ENCODE measurements at places on chromosomes 3 and 15.

GRCh38 chr15:92102395-92102755 is 248.9 kb downstream of the SLCO3A1 start:
- DNase-seq, result no peak

- no peak for DNase-seq
Observed at GRCh38 chr3:11226042-11226370, 46.2 kb upstream of the ATG7 start.

GRCh38 chr15:78968539-78969271 is 23.9 kb upstream of the CTSH start:
- DNase-seq, result no peak

DNA sequence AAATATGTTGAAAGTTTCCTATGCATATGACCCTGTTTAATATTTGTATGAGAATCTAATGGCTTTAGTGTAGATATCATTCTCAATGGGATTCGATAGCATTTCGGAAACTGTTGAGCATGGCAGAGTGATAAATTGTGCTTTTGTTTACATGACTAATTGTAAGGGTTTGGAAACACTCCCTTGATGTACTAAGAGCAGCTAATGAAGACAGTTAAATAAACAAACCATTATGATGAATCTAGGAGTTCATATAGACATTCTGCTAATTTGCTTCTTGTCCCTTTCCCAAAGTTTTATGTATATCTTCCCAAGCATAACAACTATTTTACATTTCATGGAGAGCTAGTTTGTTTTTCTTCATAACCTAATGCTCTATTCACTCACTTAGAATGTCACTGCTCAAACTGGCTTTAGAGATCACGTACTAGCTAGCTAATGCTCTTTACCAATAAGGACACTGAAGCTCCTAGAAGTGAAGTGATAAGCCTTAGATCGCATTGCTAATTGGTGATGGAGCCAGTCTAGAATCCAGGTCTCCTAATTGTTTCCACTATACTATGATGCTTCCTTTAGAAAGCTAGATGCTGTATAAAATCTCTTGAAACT is 140.8 kb downstream of the TP63 start:
- no peak for DNase-seq

DNA sequence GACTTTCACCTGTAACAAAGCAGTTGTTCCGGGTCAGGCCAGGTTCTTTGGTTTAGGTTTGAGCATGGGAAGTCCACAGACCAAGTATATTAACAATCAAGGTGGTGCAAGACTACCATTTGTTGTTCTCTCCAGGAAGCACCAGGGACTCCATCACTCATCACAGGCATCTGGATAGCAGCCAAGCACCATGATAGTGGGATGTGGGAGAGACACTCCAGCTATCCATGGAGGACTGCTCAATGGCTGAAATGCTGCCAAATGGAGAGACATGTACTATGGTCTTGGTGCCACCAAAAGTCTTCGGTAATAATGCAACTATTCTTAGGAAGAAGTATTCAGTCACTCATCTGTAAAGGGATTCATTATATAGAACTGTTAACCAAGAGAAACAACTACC is 143.0 kb downstream of the TNIK start:
- DNase-seq, result no peak

- no peak for DNase-seq
Observed at GRCh38 chr3:137514853-137515252, 249.3 kb upstream of the SOX14 start.

- peak; percentile 62 for DNase-seq
Observed at GRCh38 chr15:68389936-68390817, 41.8 kb downstream of the ITGA11 start.

DNA sequence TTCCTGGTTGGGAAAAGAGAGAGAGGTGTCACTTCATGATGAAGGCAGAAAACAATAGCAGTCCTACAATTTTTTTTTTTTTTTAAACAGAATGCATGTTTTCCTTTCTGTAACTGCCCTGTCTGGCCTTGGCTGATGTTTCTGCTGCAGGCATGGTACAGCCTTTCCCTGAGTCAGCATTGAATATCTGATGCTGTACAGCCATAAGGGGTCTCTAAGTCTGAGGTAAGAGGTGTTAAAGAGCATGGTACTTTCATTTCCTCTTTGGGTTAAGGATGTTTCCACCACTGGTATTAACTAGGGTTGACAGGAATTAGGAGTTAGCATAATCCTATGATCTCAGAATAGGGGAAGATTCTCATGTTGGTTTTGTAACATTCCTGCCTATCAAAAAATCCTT is 147.4 kb downstream of the CHST2 start:
- DNase-seq, result peak; percentile 17

- peak; percentile 58 for DNase-seq
Observed at GRCh38 chr15:68365140-68365745, 66.7 kb downstream of the ITGA11 start.

GRCh38 chr15:89937365-89938350 is 24.9 kb upstream of the ARPIN start:
- no peak for DNase-seq

GRCh38 chr3:183185696-183186095 is 23.2 kb upstream of the LAMP3 start:
- DNase-seq, result peak; percentile 11

GRCh38 chr3:128323206-128324081 is 143.2 kb downstream of the DNAJB8 start:
- DNase-seq, result no peak

DNA sequence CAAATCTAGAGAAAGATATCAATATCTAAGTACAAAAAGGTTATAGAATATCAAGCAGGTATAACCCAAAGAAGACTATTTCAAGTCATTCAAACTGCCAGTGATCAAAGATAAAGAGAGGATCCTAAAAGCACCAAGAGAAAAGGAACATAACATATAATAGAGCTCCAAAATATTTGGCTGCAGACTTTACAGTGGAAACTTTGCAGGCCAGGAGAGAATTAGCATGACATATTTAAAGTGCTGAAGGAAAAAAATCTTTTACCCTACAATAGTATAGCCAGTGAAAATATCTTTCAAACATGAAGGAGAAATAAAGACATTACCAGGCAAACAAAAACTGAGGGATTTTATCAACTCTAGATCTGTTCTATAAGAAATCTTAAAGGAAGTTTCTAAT is 254.3 kb upstream of the ARHGEF26 start:
- no peak for DNase-seq

DNA sequence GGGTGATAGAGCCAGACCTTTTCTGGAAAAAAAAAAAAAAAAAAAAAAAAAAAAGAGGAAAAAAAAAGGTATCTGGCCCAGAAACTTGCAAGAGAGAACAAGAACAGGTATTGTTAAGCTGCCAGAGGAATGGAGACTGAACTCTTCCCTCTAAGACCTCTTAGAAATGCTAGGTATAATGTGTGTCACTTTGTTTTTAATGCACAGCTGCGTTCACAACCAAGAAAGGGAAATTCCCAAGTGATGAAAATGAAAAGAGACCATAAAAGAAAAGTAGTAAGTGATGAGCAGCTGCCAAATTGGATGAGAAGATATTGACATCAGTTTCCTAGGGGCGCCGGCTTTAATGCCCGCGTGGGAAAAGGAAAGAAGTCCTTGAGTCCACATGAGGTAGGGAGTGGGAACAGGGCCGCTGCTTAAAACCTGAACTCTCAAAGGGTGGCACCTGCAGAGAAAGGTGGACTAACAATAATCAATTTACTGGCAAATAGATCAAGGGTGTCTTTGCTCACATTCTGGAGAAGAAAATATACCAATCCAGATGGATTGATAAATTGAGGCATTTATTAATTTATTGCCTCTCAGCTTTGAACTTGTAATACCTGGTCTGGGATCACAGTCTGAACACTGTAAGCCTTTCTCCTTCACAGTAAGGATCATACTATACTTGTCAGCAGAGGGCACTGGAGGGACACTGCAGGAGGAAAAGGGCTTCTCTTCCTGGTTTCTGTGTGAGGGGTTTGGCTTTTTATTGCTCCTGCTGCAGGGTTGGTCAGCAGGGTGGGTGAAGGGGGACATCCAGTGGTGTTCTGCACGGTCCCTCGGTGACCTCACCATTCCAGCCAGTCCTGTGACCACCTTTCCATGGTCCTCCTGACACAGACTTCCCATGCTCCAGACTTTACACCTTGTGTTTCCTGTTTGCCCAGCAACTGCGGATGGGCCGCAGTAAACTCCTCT is 131.6 kb downstream of the AQP9 start:
- peak; percentile 77 for DNase-seq

DNA sequence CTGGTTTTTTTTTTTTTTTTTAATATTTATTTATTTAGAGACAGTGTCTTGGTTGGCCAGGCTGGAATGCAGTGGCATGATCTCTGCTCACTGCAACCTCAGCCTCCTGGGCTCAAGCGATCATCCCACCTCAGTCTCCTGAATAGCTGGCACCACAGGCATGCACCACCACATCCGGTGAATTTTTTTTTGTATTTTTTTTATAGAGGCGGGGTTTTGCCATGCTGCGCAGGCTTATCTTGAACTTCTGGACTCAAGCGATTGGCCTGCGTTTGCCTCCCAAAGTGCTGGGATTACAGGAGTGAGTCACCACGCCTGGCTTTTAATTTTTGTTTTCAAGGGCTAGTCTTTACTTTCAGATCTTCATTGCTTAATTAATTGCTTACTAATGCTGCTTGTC is 13.1 kb downstream of the PCCB start:
- no peak for DNase-seq

DNA sequence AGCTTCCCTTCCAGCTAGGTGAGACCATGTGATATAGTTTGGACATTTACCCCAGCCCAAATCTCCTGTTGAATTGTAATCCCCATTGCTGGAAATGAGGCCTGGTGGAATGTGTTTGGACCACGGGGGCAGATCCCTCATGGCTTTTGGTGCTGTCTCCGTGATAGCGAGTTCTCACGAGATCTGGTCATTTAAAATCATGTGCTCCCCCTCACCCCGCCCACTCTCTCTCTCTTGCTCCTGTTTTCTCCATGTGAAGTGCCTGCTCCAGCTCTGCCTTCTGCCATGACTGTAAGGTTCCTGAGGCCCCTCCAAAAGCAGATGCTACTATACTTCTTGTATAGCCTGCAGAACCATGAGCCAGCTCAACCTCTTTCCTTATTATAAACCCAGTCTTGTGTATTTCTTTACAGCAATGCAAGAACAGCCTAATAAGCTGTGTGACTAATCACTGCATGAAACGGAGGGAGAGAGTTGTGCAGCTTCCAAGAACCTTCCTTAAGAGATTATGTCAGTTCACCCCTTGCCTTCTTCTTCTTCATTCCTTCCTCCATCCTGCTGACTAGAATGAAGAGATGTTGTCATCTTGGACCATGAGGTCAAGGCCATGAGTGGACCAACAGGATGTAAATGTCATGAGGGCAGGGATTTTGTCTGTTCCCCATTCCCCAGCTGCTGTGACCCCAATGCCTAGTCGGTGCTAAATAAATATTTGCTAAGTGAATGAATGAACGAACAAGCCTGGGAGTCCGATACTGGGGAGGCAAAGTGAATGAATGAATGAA is 91.0 kb downstream of the CPN2 start:
- DNase-seq, result peak; percentile 78

DNA sequence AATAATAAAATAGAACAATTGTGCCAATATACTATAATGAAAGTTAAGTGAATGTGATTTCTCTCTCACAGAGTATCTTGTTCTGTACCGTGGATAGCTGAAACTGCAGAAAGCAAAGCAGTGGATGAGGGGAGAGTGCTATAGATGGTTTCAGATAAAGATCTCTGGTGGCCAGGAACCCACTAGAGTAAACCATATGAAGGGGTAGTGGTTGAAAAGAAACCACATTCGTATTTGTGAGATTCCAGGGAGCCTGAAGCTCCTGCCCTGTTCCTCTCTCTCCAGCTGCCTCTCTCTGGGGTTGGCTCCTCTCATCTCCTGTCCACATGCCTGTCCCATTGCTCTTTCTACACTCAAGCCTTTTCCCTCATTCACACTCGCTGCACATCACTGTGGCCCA is 8.9 kb downstream of the ABHD17C start:
- no peak for DNase-seq

GRCh38 chr3:10160925-10161324 is 3.8 kb upstream of the IRAK2 start:
- DNase-seq, result no peak

DNA sequence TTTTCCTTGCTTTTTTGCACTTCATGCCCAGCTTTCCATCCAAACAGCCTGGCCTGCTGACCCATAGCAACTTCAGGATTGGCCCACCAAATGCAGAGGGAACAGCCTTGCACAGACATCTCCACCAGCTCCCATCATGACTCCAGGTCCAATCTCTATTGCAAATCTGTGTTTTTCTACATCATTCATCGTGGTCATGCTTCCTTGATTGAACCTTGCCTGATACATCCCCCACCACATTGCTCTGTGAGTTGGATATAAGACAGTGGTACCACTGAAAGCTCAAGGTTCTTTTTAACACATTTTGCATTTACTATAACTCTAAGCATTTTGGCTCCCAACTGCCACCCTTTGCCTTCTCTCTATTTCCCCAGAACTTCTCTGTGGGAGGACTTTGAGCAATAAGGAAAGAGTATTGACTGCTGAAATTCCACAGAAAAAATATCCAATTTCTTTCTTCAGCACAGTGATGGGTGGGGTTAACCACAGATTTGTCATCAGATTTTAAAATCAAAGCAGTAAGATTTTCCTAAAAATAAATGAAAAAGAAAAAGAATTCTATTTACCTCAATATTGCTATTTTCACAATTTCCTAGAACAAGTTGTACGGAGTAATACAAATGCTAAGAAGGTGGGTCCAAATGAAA is 114.6 kb upstream of the GALNT15 start:
- DNase-seq, result no peak

DNA sequence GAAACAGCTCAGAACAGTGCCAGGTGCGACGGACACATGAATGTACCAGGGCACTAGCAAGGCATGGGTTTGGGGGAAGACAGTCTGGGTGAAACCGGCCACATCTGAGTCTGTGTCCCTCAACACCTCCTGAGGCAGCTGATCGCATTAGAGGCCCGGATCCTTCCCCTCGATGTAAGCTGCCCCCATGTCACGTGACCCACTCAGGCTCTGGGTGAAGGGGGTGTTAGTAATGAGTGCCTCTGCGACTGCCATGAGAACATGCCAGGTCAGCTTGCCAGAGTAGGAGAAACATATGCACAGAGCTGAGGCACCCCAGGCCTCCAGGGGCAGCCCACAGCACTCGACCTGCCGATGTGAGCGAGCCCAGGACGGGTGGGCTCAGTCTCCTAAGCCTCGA is 29.7 kb downstream of the PRR23E start:
- DNase-seq, result no peak

- no peak for DNase-seq
Observed at GRCh38 chr3:67619991-67620390, 34.4 kb downstream of the SUCLG2 start.

- DNase-seq, result no peak
Observed at GRCh38 chr3:170448584-170448983, 29.9 kb downstream of the CLDN11 start.

DNA sequence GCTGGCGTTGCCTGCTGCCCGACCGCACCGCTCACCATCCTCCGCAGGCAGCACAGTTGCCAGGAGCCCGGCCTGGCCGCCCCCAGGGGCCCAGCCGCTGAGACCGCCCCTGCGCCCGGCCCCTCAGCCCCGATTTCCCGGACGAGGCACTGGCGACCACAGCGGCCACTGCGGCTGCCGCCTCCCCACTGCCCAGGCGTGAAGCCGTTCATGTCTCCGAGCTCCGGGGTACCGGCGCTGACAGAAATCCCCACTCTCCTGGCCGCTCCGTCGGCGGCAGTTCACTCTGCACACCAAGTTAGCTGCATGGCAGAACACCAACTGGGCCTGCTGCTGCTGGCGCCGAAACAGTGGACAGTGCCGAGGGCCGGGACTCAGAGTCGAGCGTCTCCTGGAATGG is 8.5 kb downstream of the SELENOT start:
- DNase-seq, result no peak

Data from inflammatory macrophage (primary cell).